Stimulated activated CD4-positive, alpha-beta T cell treated with anti-CD3 and anti-CD28 coated beads, Interleukin-2, amount 100 ng/mL, for 48 hours (primary cell): ENCODE measurements at places on chromosomes 7 and 10.
A peak's percentile ranks its signal among the peaks of the same experiment; 100 is the strongest.

- no peak for DNase-seq
These were observed 351.4 kb downstream of the GLRX3 start for GRCh38 chr10:130487566-130487965.

GRCh38 chr7:36045326-36045725 is 107.7 kb upstream of the EEPD1 start:
- no peak for DNase-seq

DNA sequence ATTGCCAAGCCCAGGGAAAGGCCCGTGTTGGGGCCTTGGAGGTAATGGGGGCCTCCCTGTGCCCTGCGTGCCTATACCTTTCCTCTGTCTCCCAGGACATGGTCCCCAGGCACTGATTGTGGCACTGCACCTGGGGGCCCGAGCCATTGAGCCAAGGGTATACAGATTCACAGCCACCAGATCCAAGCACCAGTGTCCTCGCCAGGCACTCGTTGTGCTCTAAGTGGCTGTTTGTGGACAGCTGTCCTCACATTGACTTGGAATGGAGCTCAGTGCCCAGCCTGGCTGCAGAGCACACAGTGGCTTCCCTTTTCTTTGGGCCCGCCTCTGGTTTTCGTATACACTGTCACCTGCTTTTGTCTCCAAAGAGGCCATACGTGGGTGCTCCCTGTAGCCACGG is 72.0 kb upstream of the BTBD16 start:
- no peak for DNase-seq

GRCh38 chr7:127715272-127715671 is 63.3 kb downstream of the SND1 start:
- no peak for DNase-seq

DNA sequence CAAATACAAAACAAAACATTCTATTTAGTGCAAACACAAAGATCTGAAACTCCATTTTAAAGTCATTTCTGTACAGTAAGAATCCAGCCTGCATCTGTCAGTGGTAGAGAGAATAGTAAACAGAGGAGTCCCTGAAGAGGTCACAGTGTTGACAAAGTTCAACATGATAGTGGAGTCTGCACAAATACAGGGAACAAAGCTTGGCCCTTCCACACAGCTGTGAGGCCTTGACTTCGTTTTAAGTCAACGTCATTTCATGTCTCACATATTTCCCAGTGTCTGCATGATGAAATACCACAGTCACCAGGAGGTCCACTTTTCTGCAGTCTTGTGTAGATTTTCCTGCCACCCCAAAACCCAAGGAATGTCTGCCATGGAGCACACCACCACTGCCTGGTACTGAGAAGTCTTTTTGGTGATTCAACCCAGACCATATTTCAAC is 33.0 kb downstream of the CYP26A1 start:
- no peak for DNase-seq

DNA sequence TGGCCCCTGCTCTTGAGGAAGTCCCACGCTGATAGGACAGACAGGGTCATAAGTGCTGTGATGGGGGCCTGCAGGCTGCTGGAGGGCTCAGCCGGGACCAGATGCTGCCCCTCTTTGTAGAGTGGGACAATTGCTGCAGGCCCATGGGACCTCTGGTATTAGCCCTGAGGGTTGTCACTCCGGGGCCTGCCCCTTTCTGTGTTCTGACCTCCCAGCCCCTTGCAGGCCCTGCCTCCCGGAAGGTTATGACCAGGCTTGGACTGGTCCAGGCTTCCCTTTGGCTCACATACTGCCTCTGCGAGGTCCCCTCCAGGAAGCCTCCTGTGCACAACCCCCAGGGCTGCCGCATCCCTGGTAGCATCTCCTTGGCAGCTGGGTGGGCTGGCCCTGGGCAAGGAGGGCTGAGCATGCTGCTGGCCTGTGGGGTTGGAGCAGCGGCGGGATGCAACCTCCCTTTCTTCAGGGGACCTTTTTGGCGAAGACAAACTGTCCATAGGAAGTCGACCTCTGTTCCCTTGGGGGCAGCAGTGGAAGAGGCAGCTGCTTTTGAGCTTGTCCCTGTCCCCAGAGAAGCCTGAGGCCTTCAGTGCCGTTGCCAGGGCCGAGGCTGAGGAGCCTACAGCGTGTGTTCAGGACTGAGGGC is 8.8 kb downstream of the LIMK1 start:
- DNase-seq = no peak

DNA sequence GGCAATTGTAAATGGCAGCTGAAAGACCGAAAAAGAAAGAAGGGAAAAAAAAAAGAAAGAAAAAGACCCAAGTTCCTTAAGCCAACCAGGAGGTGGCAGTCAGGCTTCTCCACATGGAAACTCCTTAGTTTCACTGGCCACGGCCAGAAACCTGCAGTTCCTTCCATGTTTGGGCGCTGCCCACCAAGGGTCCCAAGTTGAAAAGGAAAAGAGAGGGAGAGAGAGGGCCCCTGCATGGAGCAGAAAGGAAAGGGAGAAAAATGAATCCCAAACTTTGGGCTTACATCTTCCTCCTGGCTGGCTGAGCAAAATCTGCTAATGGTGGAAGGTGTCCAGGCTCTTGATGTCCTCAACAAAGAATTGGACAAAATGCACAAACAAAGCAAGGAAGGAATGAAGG is 31.8 kb upstream of the ABCA13 start:
- no peak for DNase-seq

DNA sequence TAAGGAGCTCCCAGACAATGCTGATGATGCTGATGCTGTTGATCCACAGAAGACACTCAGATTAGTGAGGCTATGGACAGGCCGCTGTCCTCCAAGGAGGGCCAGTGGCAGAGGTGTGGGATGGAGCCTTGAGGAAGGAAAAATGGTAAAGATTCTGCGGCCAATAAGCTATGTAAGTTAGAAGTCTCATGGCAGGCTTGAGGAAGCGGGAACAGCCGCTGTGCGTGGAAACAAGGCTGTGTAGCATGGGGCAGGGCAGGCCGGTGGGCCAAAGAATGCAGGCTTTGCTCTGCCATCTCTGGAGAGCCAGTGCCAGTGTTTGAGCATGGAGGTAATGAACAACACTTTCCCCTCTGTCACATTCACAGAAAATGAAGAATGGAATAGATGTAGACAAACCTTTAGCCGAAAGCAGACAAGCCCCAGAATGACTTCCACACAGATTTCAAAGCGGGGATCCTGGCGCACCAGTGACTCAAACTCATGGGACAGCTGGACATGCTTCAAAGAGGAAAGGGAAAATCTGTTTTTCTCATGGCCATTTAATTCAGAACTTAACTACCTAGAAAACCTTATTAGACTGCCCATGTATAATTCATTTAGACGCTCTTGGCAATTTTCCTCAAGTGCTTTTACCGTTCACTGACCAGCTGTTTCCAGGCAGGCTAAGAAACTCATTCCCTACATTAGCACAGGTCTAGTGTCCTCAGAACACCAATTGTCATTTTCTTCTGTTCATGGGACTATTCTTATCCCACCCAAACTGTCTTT is 16.9 kb upstream of the FIGNL1 start:
- DNase-seq = no peak

- no peak for DNase-seq
These were observed 10.6 kb upstream of the PRTFDC1 start for GRCh38 chr10:24962995-24963394.

- no peak for DNase-seq
These were observed 404.7 kb downstream of the NEBL start for GRCh38 chr10:20492447-20492846.

DNA sequence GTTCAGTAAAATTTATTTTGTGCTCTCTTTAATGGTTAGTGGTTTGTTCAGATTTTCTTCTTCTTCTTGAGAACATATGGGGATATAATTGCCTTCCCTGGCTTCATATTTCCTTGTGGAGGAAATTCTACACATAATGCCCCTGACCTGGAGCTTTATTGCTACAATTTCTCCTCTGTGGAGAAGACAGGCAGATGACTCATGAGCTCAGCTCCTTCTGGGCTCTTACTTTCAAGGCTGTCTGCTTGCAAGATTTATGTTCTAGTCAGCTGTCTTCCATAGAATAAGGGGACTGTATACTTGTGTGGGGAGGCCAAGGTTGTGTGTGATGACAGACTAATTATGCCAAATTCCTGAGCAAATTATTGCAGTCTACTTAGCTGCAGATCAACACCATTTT is 1.6 kb downstream of the LRRD1 start:
- DNase-seq = no peak

GRCh38 chr10:52197098-52197497 is 117.0 kb upstream of the DKK1 start:
- no peak for DNase-seq

- DNase-seq = peak; percentile 23
These were observed 28.2 kb downstream of the IL15RA start for GRCh38 chr10:5949009-5949759.

DNA sequence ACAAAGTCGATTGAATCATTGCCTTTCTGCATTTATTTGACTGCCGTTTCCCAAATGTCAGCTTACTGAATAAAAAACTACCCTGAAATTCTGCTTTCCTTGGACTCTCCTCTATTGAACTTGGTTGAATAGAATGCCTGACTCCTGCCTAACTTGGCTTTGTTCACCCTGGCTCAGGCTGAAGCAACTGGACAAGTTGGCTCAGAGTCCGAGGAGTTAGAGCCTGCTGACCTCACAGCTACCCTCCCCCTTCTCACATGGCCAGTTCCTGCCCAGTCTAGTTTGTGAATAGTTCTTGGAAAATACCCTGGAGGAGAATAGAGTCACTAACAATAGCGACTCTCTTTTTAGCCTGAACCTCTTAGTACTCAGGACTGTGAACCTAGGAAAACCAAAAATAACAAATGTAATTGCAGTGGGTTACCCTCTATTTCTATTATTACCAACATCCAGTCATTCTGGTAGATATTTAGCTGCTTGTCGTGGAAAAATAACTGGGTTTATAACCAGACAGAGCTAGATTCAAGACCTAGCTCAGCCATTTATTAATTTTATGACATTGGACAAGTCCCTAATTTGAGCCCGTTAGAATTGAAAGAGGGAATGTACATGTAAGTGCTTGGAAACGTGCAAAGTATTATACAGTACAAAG is 17.3 kb upstream of the NRBF2 start:
- no peak for DNase-seq

GRCh38 chr7:145224775-145225174 is 388.9 kb upstream of the TPK1 start:
- no peak for DNase-seq

DNA sequence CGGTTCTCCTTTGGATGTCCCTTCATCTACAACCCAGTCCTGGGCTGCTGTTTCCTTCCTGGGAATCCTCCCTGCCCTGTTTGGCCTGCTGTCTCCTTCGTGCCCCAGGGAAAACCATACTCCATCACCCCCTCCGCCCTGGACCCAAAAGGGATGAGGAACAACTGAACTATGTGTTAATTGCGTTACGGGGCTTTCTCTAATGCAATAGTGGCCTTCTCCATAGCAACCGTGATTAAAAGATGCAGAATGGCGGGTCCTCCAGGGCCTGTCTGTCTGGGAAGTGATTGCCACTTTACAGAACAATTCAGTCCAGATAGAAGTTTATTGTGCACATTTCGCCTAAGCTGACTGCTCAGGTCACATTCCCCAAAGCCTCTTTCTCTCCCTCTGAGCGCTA is 112.0 kb upstream of the FGFR2 start:
- no peak for DNase-seq

DNA sequence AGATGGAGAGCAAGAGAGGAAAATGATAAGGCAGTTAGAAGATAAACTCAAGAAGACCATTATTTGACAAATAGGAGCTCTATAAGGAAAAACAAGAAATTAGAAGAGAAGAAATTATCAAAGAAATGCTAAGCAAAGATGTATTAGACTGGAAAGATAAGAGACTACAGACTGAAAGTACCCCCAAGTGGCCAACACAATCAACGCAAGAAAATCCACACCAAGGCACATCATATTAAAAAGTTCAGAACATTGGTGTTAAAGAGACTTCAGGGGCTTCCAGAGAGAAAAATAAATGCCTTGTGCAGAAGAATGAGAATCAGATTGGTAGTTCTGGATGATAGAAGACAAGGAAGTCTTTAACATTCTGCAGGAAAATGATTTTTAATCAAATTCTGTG is 46.0 kb downstream of the SH2D4B start:
- no peak for DNase-seq

GRCh38 chr10:61455656-61456055 is 2.5 kb upstream of the TMEM26 start:
- no peak for DNase-seq

GRCh38 chr10:131795761-131796160 is 105.0 kb upstream of the PPP2R2D start:
- DNase-seq = no peak

- DNase-seq = no peak
These were observed 817 bp downstream of the MLLT10 start for GRCh38 chr10:21534604-21535493.

- no peak for DNase-seq
These were observed 5.0 kb upstream of the MSMB start for GRCh38 chr10:46050941-46051623.

DNA sequence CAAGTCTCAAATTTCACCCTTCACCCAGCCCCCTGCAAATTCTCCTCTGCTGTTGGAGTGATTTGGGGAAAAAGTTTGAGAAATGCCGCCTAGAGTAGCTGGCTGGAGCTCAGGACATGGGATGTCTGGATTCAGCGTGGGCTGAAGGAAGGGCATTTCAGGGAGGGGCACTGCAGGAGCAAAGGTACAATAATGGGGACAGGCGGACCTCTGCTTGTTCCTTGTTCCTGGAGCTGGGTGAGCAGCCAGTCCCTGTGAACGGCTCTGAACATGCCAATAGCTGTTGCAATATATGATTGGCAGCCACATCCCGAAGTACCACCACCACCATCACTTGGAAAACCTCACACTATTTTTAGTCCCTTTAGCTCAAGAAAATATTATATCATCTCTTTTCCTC is 23.4 kb downstream of the ADRA2A start:
- DNase-seq = no peak

DNA sequence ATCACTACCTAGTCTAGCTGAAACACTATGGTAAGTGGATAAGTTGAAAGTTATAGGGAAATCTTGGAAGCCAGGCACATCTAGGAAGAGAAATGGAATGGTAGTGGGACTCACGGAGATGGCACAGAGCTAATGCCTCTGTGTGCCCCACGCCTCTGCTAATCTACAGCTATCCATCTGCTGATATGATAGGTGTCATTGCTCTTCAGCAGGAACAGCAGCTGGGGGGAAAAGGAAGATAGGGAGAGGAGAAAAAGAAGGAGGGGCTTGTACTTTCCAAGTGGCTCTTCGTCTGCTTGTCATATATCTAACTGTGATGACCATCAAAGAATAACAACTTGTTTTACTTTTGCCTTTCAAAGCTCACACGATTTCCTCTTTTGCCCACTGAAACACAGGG is 1199.1 kb upstream of the SORCS1 start:
- DNase-seq = no peak

- no peak for DNase-seq
These were observed 2.5 kb upstream of the CLDN4 start for GRCh38 chr7:73828107-73828803.
